ENCODE measurements at places on chromosomes 7 and 10. TPM values are rescaled to one million over a fixed set of nuclear protein-coding genes. Genes with fewer than 3 reads are reported as not detected.

Gene INHBA
- 0.77 TPM for total RNA-seq

GRCh38 chr7:47534322-47535034, 47.4 kb downstream of the TNS3 start:
- DNase-seq = no peak

Gene CPXM2
- total RNA-seq = not detected

DNA sequence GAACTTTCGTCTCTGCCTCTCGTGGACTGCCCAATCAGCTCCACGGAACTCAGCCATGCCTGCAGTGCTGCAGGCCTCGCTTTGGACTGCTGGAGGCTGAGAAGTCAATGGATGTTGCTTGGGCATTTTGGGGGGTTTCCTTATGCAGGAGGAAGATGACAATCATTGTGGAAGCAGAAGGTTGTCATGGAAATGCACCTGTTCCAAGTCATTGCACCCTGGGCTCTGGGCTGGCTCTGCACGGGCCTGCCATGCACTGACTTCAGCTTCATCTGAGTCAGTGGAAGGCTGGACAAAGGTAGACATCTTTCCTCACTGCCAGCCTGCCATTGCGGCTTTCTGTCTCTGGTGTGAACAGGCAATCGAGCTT, 217.3 kb downstream of the RPS24 start:
- no peak for DNase-seq

Gene ENTPD7
- total RNA-seq = 2.9 TPM

DNA sequence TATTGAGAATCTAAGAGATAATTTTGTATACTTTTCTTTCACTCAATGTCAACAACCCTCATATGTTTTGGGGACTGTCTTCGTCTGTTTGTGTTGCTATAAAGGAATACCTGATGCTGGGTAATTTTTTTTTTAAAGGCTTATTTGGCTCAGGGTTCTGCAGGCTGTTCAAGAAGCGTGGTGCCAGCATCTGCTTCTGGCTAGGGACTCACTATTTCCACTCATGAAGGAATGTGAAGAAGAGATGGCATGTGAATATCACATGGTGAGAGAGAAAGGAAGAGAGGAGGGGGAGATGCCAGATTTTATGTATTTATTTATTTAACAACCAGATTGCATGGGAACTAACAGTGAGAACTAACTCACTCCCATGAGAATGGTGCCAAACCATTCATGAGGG, 827.4 kb upstream of the PHF14 start:
- DNase-seq = no peak

- no peak for DNase-seq
Measured at GRCh38 chr10:127945341-127945758, 38.4 kb downstream of the PTPRE start.

DNA sequence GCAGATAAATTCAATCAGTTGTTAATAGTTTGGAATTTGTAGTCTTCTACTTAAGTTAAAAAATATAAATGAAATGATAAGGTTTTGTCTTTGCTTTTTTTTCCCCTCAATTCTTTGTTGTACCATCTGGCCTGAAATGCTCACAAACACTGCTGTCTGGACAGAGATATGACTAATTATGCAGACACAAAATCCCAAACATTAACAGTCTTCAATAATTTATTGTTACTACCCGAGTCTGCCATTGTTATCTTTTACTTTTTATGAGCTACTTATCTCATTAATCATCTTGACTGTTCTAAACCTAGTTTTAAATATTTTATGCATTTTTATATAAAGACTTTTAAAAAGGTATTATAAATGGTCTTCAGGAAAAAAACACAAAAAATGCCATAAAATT, 64.7 kb upstream of the THSD7A start:
- DNase-seq = no peak

DNA sequence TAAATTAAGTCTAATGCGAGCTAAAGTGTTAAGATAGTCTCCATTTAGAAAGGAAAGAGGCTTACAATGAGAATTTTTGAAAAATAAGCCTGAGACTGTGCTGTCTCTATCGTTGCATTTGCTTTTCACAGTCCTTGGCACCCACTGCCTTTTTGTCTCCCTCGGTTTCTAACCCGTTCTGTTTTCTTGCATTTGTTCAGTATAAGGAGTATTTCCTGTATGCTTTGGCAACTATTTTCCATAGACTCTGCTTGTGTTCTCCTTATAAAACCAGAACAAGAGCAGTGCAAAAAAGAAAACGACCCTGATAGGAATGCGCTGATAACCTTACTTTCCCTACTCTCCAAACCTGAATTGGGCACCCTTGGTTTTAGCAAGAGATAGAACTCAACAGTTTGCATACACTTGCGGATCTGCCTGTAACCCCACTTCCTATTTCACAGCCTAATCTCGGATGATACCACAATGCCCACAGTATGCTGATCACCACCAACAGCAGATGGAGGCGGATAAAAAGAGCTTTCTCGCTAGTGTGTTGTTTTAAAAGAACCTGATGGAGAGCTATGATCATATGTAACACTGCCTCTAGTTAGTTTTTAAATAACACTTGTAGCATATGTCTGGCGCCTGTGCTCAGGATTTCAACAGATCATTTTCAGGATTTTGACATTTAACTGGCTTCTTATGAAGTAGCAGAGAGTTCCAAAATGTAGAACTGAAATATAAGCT, 1.6 kb upstream of the ARHGAP12 start:
- DNase-seq = no peak

Gene CDH23
- total RNA-seq = 11.2 TPM

DNA sequence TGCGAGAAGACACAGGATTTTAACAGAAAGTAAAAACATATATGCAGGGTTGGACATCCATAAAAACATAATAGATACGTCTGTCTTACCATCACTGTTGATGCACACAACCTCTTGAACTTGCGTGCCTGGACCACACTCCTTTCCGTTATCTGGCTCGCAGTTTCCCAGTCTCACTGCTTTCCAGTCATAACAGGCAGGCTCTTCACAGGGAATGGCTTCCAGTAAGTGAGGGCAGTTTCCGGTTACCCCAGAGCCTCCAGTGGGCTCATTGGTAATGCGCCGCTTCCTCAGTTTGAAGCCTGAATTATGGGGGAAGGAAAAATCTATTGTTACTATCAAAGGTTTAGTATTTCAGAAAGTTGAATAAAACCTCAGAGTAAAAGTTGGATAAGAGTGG, 290.7 kb downstream of the THSD7A start:
- DNase-seq = no peak

Gene APBB1IP
- total RNA-seq = 31.1 TPM

GRCh38 chr10:24887855-24888231, 64.6 kb downstream of the PRTFDC1 start:
- no peak for DNase-seq

- no peak for DNase-seq
Measured at GRCh38 chr10:132833421-132834111, 47.6 kb upstream of the NKX6-2 start.

Gene DNA2
- total RNA-seq = 69.6 TPM
